ENCODE measurements at places on chromosomes 6 and 20.

DNA sequence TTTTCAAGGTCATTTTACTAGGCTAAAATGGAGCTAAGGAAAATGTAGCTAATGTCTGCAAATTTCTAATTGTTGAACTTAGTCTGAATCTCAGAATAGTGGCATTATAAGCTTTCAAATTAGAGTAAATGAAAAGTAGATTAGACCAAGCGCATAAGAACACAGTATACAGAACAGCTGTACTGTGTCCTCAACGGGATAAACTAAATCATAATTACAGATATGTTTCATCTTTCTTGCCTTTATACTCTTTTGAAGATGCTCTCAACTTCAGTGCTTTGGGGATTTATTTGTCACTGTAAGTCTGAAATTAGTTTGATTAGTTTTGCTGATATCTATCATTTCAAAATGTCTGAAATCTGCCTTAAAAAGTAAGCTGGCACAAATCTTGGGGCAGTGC is 305.4 kb downstream of the LAMA2 start:
- no peak for DNase-seq

- DNase-seq = no peak
Measured at GRCh38 chr20:41185013-41185757, 47.8 kb downstream of the PLCG1 start.

GRCh38 chr6:79494841-79495240 is 42.4 kb downstream of the LCA5 start:
- DNase-seq = no peak

- DNase-seq = no peak
Measured at GRCh38 chr6:6785163-6785521, 196.6 kb downstream of the LY86 start.

- no peak for DNase-seq
Measured at GRCh38 chr6:156383059-156383458, 394.1 kb upstream of the ARID1B start.

All from H4 (cell line).